Testis (tissue), 5 donors: ENCODE measurements at places on chromosomes 13 and 19.

DNA sequence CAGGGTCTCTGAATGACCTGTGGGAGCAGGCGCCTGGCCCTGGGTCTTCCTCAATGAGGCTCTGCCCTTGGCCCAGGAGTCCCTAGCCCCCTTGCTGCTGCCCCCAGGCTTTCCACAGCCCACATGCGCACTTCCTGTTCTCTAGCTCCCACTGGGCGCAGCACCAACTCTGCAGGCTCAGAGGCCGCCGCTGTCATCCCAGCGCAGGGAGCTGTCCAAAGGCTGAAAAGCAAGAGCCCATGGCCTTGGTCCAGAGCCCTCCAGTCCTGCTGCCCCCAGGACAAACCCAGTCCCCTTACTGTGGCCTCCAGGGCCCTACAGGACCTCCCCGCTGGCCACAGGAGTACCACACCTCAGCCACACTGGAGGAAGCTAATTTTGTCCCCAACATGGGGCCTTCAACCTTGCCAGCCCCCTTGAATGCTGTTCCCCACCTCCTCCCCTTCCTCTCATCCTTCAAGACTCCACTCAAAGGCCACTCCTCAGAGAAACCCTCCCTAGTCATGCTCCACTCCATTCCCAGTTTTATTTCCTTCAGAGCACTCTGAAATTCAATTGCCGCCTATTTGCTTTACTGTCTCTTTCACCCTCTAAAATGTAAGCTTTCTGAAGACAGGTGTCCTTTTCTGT, 8.0 kb upstream of the POU2F2 start:
- DNase-seq: peak; percentile 74

GRCh38 chr13:20882206-20882605, 20.3 kb downstream of the XPO4 start:
- no peak for DNase-seq

DNA sequence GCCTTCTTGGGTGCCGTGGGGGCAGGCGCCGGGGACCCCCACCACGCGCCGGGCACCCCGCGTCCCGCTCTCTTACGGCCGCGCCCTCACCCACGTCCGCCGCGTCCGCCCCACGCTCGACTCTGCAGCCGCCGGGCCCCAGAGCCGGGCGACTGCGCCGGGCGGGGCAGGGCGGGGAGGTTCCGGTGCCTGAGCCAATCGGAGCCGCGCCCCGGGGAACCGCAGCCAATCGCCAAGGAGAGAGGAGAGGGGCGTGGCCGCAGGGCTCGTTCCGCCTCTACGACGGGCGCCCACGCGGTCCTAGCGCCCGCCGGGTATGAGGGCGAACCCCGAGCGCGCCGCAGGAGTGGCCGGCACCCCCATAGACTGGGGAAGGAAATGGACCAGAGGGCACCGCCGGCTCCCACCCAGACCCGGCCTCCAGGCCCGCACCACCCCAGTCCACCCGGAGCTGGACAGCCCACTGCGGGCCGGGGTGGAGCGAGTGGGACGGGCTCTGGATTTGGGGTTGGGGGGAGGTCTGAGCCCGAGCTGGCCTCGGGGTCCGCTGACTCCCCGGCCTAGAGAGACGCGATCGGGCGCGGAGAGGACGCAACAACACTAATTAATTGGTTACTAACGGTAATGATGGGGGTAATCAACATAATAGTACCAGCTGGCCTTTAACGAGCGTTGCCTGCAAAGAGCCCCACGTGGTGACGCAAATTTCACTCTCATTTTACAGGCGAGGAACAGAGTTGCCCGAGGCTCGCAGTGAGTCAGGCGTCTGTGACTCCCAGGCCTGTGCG, at the start of gene MFSD12:
MFSD12 (minus strand) TSS at position 126 of the 788 bp plus-strand sequence. CDS start 183 bp downstream, outside the sequence.
- peak; percentile 94 for DNase-seq

- no peak for DNase-seq
These were observed 22.3 kb downstream of the CDC16 start for GRCh38 chr13:114257014-114257413.

DNA sequence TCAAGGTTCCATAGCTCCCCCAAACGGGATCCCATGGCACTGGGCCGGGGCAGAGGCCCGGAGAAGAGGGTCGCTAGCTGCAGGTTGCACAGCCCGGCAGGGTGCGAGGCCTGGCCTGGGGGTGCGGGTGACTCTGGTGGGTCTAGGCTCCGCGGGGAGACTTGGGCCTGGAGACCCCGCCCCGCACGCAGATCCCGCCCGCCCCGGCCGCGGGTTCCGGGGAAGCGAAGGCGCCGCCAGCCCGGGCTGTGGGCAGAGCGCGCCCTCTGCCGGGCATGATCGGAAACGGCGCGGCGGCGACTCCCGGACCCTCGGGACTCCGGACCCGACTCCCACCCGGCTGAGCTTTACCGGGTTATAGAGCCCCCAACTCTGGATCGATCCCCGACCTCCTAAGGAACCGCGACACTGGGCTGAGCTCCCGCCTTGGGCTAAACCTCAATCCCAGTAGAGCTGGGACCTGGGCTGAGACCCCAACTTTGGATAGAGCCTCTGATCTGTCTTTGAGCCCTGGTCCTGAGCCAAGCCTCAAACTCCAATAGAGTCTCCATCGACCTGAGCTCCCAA, 3.1 kb upstream of the TNFAIP8L1 start:
- peak; percentile 64 for DNase-seq

DNA sequence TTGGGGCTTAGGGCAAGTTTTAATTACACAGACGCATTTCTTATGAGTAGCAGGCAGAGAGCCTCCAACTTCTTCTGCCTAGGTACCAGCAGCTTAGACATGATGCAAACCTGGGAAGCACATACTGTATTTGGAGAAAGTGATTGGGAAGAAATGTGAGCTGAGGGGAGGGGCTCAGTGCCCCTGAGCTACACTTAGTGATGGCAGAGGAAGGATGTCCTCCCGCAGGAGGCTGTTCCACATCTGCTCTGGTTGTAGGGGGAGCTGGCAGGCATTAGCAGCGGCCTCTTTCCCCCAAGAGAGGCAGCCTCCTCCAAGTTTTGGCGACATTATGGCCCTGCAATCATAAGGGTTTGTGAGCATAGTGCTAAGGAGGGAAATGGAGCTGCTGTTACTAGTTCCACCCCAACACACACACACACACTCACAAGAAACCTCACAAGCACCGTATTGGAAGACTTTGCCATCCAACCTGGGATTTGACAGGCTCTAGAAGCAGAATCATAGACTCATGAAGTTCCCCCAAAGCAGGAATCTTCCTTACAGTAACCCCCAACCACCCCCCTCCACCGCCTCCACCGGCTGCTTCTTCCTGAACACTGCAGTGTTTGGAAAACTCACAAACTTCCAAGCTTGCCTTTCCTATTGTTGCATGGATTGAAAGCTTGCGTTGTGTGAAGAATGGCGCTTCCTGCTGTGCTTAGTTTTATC, 3.3 kb downstream of the ALOX5AP start:
- no peak for DNase-seq

DNA sequence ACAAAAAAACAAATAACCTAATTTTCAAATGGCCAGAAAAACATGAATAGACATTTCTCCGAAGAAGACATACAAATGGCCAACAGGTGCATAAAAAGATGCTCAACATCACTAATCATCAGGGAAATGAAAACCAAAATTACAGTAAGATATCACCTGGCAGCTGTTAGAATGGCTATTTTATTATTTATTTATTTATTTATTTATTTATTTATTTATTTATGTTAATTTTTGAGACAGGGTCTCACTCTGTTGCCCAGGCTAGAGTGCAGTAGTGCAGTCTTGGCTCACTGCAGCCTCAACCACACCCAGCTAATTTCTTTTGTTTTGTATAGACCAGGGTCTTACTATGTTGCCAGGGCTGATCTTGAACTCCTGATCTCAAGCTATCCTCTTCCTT, 27.1 kb upstream of the LATS2 start:
- DNase-seq: no peak

DNA sequence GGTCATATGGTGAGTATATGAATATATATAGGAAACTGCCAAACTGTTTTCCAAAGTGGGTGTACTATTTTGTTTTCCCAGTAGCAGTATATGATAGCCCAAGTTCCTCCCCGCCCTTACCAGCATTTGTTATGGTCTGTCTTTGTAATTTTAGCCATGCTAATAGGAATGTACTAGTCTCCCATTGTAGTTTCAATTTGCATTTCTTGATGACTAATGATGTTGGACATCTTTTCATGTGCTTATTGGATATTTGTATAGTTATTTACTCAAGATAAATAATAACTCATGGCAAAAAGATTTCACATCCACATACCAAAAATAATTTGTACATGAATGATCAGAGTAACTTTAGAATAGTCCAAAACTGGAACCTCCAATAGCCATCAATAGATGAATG, 75.3 kb upstream of the SERP2 start:
- no peak for DNase-seq

DNA sequence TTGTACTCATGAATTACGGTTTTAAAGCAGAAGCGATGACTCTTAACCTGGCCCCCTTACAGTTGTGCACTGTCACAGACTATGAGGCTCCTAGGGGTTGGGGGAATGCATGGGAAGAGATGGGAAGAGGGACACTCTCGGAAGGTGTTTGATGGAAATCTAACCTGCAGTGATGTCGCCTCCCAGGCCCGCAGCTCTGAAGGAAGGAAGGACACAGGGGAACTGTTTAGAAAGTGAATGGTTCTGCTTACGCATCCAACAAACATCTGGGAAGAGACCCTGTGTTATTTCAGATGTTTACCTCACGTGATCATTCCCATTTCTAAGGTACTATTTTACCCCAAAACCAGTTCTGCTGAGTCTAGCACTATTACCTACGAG, 48.0 kb upstream of the SLC7A9 start:
- no peak for DNase-seq

- no peak for DNase-seq
These were observed 416.6 kb downstream of the KLF12 start for GRCh38 chr13:73717632-73718031.

DNA sequence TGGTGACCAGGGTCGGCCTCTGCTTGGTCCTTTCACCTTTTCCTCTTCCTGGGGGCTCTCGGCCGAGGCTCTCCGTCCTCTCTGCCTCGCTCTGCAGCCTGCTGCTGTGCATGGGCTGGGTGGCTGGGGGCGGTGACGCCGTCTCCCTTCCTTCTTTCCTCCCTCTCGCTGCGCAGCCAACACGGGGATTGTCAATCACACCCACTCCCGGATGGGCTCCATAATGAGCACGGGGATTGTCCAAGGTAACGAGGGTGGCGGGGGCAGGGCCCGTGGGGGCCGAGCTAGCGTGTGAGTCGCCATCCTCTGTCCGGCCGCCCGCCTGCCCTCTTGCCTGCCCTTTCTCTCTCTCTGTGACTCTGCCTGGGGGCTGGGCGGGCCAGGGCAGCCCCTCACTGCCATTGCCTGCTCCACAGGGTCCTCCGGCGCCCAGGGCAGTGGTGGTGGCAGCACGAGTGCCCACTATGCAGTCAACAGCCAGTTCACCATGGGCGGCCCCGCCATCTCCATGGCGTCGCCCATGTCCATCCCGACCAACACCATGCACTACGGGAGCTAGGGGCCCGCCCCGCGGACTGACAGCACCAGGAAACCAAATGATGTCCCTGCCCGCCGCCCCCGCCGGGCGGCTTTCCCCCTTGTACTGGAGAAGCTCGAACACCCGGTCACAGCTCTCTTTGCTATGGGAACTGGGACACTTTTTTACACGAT, 7.1 kb downstream of the YIPF2 start:
- DNase-seq: no peak

- peak; percentile 57 for DNase-seq
These were observed 62.3 kb downstream of the CHST8 start for GRCh38 chr19:33683881-33684537.

DNA sequence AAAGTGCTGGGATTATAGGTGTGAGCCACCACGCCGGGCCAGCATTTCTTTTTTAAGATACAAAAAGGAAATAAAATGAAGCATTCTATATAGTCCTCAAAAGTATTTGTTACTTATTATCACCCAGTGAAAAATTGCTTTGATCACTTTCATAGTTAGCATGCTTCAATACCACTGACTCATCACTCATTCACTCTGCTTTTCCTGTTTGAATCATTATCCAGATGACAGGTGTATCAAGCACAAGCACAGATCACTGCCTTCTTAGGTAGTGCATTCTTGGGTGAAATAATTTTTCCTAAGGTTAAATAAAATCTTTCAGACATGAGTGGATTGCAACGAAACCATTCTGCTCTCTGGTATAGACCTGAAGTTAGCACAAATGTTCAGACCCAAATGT, 35.8 kb upstream of the SPART start:
- no peak for DNase-seq

- no peak for DNase-seq
These were observed 304 bp downstream of the EVI5L start for GRCh38 chr19:7830272-7830771.

- DNase-seq: peak; percentile 81
These were observed 27.7 kb downstream of the MEIS3 start for GRCh38 chr19:47391510-47392223.

DNA sequence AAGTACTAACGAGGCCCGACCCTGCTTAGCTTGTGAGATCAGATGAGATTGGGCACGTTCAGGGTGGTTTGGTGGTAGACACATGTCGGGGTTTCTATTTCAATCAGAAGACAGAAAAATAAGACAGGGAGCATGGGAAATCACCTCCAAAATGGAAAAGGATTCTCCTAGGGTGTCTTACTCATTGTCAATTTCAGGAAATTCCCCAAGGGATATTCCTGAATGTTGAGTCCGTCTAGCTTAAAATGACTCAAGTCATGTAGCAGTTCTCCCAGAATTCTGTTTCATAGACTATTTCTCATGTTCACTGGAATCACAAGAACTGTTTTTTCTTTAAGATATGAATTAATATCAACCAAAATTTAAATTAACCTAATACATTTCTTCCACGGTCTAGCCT, 380.1 kb downstream of the EFNB2 start:
- DNase-seq: no peak

DNA sequence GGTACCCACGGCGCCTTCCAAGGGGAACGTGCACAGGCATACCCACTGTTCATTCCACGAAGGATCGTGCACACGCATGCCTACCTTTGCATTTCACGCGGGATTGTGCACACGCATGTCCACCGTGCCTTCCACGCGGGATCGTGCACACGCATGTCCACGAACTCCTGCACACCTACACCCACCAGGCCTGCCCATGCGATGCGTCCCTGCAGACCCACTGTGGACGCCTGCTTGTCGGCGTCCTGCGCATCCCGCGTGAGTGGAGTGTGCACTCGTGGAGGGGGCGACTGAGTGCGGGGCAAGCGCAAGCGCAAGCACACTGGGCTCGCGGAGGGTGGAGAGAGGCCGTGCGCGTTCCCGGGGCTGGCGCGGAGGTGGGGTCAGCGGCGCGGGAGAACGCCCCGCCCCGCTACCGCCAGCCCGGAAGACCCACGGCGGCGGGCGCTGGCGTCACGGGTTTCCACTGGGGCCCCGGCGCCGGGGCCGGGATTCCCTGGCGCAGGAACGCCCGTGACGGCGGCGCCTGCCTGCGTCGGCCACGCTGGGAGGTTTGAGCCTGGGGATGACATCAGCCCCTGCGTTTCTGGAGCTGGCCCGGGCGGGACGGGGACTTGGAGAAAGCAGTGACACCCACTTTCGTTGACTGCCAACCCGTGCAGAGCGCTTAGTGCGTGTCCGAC, 18.7 kb downstream of the GADD45B start:
- DNase-seq: peak; percentile 74
